Stimulated activated CD4-positive, alpha-beta T cell treated with anti-CD3 and anti-CD28 coated beads, Interleukin-1b, Interleukin-23, amount 100 ng/mL, for 24 hours (primary cell): ENCODE measurements at places on chromosomes 1 and 21.

GRCh38 chr1:220925707-220926106 is 46.5 kb downstream of the HLX start:
- DNase-seq = no peak

DNA sequence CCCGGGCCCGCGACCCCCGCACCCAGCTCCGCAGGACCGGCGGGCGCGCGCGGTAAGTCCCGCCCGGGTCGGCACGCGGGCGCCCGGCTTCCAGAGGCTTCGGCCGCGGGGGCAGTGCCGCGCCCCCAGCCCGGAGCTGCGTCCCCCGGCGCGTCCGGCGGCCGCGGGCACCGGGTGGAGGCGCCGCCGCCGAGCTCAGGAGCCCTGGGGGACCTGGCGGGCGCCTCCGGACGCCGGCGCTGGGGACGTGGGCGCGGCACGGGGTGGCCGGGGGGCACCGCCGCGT is 227 bp downstream of the NBL1 start:
- DNase-seq = no peak

DNA sequence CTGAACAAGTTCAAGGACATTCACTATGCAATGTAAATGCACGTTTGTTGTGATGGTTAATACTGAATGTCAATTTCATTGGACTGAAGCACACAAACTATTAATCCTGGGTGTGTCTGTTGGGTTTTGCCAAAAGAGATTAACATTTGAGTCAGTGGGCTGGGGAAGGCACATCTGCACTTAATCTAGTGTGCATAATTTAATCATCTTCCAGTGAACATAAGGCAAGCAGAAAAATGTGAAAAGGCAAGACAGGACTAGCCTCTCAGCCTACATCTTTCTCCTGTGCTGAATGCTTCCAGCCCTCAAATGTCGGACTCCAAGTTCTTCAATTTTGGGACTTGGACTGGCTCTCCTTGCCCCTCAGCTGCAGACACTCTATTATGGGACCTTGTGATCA is 40.1 kb downstream of the PRPF38A start:
- no peak for DNase-seq

DNA sequence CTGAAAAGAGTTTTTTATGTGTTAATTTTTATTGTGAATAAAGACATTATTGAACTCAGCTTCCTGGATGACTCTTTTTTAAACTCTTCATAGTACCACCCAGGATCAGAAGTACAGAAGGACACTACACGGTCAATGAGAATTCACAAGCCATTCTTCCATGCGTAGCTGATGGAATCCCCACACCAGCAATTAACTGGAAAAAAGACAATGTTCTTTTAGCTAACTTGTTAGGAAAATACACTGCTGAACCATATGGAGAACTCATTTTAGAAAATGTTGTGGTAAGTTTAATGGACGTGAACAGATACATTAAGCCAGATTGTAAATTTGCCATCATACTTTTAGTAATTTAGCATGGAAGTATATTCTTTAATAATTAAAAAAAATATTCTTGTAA is 249.5 kb downstream of the TPR start:
- no peak for DNase-seq

GRCh38 chr1:165069829-165070228 is 286.7 kb downstream of the LMX1A start:
- no peak for DNase-seq

DNA sequence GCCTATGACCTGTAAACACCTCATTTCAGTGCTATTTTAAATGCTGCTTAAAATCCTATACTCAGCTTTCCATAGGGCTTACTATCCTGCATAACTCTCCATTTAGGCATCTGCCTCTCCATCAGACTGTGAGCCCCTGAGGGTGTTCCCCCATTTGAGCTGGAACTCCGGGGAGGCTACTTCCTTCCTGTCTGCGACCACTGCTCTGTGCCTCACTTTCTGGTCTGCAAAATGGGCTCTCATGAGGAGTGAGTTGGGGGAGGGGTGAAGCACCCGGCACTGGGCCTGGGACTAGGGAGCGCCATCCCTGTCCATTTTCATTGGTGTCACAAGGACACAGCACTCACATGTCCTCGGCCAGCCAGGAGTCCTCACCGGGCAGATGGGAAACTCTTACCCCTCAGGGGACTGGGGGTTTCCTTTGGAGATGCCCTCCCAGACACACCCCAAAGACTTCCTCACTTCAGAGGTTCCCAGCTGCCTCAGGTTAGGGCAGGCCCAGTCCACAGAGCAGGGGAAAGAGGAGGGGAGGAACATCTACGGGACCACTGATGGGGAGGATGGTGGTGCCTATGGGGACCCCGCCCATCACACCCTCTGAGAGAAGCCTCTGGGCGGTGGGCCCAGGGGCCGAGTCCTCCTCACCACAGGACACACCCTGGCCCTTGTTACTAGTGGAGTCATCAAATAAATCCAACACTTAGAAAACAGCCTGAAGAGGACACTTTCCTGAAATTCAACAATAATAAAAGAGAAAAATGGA is 134.9 kb downstream of the MATN1 start:
- no peak for DNase-seq

- DNase-seq = no peak
Measured at GRCh38 chr1:222865718-222866117, 50.9 kb downstream of the DISP1 start.

DNA sequence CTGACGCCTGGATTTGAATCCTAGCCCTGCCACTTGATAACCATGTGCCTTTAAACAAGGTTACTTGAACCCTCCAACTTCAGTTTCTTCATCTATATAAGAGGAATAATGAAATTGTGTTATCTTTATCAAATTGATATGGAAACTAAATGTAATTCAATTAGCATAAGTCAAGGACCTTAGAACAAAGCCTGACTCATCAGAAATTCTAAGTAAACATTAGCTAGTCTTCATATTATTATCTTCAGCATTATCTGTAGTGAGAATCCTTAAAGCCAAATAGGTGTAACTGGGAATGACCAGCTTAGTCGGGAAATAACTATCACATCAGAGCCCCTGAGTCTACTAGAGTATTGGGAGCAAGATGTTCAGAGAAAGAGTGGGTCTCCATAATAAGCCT is 6.6 kb downstream of the SELL start:
- no peak for DNase-seq

DNA sequence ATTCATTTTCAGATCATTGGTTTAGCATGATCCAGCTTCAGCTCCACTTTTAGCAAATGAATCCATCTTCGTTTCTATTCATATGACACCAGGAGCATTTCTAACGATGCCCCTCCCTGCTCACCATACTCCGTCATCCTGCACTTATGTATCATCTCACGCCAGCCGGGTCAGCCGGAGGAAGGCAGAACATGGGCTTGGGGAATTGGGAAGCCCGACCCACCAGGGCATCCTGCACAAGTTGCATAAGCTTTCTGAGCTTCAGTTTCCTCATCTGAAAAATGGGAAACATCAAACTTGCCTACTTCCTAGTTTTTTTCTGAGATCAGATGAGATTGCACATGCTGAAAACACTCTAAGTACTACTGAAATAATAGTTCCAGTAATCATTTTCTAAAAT is 194.7 kb downstream of the AK5 start:
- DNase-seq = no peak

GRCh38 chr1:41599912-41600311 is 115.4 kb upstream of the EDN2 start:
- no peak for DNase-seq
